ENCODE measurements at places on chromosomes 12 and 14. TPM values are rescaled to one million over a fixed set of nuclear protein-coding genes. Genes with fewer than 3 reads are reported as not detected.

ACSM4 gene
- not detected for total RNA-seq

HOXC6 gene
- 0.17 TPM for total RNA-seq

PAPLN gene
- 9.5 TPM for total RNA-seq

IL26 gene
- not detected for total RNA-seq

GRIP1 gene
- 0.26 TPM for total RNA-seq

ZDHHC22 gene
- total RNA-seq, result not detected

HNRNPA1 gene
- total RNA-seq, result 305 TPM

AQP2 gene
- not detected for total RNA-seq

CLEC7A gene
- not detected for total RNA-seq

SMCO2 gene
- total RNA-seq, result 0.26 TPM

DACT1 gene
- 22.6 TPM for total RNA-seq

OASL gene
- 1.2 TPM for total RNA-seq

All from fibroblast of lung (primary cell).